Ammon's horn (tissue), 1 donor: ENCODE measurements at places on chromosomes 1 and 21.

DNA sequence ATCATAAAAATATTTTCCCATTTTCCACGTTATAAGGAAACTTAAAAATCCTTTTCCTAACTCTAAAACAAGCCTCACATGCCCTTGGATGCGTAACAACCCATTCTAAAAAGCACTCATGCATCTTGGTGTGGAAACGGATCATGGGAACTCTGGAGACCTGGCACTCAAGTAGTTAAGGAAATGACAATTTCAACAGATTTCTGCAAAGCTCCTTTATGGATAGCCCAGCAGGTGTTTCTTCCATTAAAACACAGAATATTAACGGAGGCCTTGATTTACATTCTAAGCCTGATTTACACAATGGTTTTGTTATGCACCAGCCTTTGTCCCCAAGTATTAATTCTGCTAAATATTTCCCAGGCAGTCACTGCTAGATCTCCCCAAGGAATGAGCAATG, 12.9 kb downstream of the PARS2 start:
- no peak for DNase-seq

GRCh38 chr1:41827991-41828570, 90.6 kb downstream of the HIVEP3 start:
- no peak for DNase-seq

GRCh38 chr1:151060657-151061421, 642 bp downstream of the MLLT11 start:
- DNase-seq: peak; percentile 29

GRCh38 chr1:110460253-110461220, 9.6 kb downstream of the PROK1 start:
- DNase-seq: peak; percentile 88

DNA sequence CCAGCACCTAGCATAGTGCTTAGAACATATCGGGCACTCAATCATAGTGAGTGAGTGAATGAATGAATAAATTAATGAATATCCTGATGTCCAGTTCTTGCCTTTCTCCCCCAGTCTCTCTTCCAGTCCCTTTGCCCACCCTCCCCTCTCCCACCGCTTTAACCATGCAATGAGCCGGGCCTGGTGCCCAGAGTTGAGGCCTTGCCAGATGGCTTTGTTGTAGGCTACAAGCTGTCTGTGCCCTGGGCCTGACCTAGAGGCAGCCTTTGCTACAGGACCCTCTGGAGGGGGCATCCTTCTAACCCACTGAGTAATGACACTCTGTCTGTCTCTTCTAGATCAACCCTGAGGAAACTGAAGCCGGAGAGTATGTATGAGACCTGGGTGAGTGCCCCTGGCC, 6.9 kb downstream of the CASQ1 start:
- peak; percentile 40 for DNase-seq

DNA sequence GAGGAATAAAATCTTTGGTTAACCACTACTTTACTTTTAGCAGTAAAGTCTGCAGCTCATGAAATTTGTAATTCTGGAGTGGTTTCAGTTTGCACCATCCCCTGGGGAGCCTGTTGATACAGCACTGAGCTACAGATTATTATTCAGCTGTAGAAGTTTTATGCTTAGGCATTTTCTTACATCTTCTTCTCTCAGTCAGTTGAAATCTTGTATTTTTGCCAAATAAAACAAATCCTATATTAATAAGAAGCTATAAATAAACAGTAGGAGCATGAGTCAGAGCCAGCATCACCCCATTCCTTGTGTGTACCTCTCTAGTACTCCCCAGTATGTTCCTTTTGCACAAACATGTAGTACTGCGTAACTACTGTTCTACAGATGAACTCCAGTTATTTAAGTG, 118.9 kb downstream of the ATF6 start:
- DNase-seq: no peak

DNA sequence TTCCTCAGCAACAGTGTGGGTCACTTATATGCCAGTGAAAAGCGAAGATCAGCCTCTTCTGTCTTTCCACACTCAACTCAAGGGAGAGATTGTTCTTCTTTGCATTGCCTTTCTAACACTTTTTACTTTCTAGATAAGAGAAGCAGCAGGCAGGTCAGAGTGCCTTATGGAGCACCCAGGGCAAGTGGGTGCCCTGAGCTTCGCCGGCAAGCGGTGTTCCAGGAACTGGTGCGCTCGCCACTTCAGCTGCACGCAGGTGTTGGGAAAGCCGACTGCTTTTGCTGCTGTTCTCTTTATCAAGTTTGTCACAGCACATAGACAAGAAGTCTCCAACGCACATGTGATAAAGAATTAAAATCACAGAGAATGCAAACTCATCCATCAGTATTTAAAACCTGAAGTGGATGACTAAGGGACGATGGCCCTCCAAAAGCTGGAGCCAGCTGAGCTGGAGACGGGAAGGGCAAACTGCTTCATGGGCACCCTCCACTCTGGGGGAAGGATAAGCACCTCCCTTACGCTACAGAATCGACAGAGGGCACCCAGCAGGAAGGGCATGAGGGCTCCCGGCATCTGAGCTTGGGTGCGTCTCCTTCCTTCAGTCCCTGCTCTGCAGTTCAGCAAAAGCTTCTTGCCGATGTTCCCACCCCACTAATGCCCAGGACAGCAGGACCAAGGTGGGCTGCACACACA, 20.7 kb downstream of the UBE2G2 start:
- DNase-seq: no peak

DNA sequence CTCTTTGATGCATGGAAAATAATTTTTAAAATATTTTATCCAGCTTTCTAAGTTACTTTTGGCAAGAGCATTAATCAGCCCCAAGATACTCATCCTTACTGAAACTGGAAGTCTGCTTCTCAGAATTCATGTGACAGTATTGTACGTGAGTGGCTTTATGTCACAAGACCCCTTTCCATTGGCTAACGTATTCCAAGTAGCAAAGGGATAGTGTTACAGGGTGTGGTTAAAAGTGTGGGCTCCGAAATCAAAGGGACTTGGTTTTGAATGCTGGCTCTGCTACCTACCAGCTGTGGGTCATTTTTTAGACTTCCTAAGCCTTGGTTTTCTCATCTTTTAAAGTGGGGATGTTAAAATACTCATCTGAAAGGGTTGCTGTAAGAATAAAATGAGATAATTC, 91.7 kb downstream of the RHOU start:
- DNase-seq: no peak

- DNase-seq: peak; percentile 15
Observed at GRCh38 chr1:185487936-185488335, 170.9 kb upstream of the IVNS1ABP start.

DNA sequence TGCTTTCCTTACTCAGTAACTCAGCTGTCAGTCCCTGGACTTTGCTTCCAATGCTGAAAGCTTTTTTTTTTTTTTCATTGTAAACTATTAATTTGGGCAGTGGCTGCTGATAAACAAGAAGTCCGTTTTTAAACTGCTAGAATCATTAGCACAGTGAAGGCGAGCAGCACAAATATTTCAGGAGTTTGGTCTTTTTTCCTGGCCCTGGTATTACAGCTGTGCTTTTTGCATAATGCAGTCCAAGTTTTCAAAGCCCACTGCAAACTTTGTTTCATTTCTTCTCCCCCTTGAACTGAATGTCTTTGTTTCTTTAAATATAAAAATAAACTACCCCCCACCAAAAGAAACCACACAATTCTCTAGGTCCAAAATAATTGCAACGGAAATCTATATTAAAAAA, 6.6 kb downstream of the GLIS1 start:
- no peak for DNase-seq

DNA sequence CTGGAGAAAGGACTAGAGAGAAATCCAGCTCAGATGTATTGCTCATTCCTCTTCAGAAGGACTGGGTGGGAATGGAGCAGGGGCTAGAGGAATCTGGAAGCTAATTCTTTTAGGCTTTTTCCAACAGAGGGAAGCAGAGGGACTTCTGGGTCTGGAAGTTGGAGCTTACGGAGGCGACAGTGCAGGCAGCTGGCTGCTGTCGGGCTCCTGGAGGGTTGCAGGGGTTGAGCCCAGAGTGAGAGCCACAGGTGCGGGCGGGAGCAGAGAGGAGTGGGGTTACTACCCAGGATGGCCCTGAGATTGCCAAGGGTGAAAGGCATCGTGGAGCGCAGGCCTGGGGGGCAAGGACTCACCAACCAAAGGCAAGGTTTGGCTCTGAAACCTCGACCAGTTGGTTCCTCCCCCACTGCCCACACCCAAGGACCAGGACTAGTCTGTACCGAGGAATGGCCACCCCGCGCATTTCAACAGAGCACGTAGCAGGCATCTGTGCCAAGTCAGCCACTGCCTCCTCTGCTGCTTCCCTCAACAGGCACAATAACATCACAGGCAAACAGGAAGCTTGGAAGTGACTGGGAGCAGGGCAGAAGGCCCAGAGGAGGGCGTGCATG, 22.7 kb upstream of the EDN2 start:
- DNase-seq: no peak

- no peak for DNase-seq
Observed at GRCh38 chr1:221850470-221851187, 108.7 kb upstream of the DUSP10 start.

GRCh38 chr21:38486221-38486620, 12.1 kb downstream of the ERG start:
- DNase-seq: no peak

DNA sequence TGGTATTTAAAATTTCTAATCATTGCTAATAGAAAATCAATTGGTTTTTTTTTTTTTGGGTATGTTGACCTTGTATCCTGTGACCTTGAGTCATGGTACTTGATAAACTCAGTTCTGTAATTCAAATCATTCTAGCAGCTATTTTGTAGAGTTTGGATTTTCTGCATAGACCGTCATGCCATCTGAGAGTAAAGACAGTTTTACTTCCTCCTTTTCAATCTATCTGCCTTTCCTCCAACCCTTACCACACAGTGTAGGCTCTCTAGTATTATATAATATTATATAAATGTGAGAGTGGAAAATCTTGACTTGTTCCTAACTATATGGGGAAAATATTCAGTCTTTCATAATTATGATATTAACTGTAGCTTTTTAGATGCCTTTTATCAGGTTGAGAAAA, 7.0 kb downstream of the TDRD5 start:
- no peak for DNase-seq

- no peak for DNase-seq
Observed at GRCh38 chr1:224087286-224087794, 26.6 kb upstream of the FBXO28 start.

DNA sequence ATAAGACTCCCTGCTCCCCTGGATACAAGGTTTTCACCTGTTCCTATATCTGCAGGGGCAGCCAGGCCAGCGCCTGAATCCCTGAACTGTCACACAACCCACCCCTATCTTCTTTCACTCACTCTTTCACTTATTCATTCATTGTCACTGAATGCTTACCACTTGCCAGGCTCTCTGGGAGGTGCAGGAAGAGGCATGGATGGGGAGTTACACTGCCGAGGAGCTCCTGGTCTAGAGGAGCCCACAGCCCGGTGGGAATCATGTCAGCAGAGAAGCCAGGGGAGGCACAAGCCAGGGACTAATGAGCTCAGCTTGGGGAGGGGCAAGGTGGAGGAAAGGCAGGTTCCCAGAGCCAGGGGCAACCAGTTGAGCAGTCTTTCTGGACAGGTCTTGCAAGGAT, 155.8 kb downstream of the TRABD2B start:
- DNase-seq: no peak

GRCh38 chr21:31187499-31187898, 149.2 kb upstream of the KRTAP19-8 start:
- DNase-seq: no peak

DNA sequence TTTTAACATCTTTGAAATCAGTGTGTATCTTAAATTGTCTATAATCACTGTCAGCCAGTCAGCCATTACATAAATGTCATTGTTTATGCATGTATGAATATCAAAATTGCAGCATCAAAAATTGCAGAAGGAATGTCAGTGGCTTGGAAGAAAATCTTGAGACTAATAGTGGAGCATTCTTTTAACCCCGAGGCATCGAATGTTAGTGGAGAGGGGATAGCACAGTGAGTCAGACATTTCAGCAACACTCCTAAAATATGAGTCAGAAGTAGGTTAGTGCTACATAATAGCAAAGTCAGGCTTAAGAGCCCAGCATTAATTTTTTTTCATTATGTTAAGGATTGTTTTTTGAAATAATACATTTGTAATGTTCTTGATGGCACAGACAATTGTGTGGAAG, 45.5 kb downstream of the SNRPE start:
- no peak for DNase-seq

- DNase-seq: no peak
Observed at GRCh38 chr1:75087278-75087677, 46.9 kb upstream of the LHX8 start.

DNA sequence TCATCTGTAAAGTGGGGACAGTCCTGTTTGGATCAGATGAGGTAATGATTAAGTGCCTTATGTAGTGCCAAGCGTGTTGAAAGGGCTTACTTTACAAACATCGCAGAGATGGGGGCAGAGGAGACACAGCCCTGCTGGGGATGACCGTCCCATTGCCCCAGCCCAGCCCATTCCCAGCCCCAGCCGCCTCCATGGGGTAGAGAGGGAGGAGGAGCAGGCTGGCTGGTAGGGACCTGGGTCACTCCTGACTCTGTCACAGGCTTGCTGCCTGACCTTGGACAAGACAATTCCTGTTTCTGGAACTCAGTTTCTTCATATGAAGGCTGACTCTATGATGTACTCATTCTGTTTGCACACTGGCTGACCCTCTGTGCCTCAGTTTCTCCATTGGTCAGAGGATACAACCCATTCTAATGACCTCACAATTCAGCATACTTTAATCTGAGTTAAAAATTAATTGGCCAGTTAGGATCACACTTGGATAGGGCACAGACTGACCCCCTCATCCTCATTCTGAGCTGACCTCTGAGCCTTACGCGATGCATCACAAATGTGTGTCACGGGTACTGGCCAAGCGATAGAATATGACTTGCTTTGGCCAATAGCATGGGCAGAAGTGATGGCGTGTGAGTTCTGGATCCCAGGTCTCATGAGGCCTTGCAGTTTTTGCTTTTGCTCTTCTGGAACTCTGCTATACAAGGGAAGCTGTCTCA, 91.1 kb downstream of the PTPRU start:
- DNase-seq: no peak

DNA sequence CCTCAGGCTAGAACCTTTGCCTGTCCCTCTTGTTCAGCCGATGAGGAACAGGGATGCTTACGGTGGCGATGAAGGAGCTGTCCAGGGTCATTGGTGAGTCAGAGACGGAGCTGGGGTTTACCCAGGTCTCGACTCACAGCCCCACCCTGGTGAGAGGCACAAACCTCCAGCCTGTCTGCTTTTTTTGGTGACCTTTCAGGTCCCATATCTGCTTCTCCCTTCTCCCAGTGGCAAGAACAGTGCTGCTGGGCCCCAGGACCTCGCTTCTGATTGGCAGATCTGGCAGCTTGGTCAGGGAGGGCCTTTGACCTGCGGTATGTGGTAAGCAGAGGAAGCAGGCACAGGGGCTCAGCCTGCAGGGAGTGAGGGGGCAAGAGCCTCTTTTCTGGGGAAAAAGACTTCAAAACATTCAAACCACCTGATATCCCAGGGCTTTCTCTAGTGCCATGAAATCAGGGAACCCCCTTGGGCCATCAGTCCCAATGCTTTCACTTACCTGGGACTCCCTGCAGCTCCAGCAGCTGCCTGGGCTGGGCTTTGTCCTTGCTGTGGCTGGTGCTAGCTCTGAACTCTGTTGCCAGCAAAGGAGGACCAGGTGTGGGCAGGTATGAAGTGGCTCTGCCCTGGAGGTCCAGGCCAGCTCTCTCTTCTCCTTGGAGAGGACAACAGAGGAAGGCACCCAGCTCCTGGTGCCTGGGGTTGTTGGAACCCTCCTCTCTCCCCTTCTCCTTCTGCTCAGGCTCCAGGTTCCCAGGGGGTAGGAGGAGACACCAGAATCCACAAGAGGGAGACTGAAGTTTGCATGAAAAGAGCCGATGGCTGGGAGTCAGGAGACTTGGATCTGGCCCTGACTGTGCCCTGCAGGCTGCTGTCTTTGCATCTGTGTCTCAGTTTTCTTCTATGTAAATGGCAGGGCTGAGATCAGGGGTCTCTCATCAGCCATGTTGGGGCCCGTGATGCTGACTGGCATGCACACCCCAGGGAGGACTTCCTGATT, 41.4 kb downstream of the TRIM62 start:
- DNase-seq: no peak

GRCh38 chr1:72636631-72637030, 354.3 kb upstream of the NEGR1 start:
- DNase-seq: no peak
